Stimulated activated CD8-positive, alpha-beta memory T cell treated with anti-CD3 and anti-CD28 coated beads, Interleukin-15, amount 100 ng/mL, for 24 hours (primary cell): ENCODE measurements at places on chromosomes 1 and 21.

GRCh38 chr1:31880957-31881687 is 57.0 kb downstream of the PTP4A2 start:
- DNase-seq, result no peak

DNA sequence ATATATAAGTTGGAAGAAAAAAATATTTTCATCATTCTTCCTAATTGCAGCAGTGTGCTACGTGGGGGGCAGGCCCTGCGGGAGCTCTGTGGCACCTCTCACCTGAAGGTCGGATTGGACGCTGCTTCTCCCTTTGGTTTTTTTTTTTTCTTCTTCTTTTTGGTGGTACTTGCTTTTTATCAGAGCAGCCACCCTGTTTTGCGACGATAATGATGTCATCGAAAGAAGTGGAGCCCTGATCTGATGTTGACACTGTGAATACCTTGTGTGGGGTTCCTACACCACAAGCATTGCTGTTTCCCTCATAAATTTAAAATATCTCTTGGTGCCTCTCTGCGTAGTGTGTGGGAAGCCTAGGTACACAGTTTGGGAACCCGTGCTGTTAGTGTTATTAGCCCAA is 5.5 kb downstream of the TRAPPC10 start:
- no peak for DNase-seq

DNA sequence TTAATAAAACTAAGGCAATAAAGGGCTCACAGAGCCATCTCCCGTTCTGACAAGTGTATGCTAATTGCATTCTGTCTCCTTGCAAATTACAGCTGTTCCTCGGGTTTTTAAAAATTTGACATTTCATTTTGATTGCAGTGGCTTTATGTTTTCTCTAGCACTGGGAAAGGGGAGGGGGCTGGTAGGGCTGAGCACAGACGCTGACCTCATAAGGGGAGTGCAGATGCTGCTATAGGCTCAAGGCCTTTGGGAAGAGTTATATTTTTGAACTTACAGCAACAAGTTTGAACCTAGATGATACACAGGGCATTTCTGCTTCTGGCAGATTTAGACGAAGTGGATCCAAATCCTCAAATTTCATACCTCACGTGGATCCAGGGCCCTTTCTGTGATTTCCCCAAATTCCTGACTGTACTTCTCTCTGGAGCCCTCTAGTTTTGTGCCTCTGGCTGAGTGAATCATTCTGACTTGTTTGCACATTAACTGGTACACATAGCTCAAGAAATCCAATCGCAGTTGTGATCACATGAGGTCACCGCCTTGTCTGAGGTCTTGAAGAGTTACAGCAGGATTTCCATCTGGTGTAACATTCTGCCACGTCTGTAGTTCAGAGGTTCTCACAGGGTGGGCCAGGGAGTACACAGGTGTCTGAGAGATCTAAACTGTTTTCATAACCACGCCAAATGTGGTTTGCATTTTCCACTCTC is 230.3 kb downstream of the C1orf94 start:
- DNase-seq, result no peak

- no peak for DNase-seq
Observed at GRCh38 chr1:17565461-17566252, 26.2 kb downstream of the ARHGEF10L start.

DNA sequence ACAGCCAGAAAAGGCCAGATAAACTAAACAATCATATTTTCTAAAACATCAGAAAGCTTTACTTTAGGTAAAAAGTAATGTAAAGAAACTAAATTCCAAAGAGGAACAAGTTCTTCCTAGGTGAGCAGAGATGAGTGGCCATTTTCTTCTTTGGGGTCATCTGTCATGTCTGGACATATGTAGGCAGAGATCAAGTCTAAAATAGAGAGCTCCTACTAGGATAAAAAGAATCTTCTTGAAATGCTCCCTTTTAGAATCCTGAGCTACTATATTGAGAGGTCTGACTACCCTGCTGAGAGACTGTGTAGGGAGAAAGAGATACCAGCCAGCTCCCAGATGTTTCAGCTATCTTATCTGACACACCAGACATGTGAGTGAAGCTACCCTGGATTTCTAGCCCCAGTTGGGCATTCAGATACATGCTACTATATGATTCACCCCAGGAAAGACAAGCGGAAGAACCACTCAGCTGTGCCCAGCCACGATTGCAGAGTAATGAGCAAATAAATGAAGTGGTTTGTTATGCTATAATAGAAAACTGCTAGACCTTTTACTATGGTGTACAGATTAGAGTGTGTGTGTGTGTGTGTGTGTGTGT is 80.1 kb downstream of the TTLL7 start:
- no peak for DNase-seq

DNA sequence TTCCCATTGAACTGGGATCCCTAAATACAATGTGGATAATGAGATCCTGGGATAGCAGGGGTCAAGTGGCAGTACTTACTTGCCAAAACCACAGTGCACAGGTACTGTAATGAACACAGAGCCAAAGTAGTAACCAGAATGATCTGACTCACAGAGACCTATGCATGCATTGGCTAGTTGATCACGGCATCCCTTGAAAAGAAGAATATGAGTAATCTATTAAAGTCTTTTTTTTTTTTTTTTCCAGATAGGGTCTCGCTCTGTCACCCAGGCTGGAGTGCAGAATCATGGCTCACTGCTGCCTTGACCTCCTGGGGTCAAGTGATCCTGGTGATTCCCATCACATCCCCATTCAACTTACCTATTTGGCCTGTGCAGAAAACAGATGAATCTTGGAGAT is 29.4 kb upstream of the EIF4G3 start:
- DNase-seq, result no peak

DNA sequence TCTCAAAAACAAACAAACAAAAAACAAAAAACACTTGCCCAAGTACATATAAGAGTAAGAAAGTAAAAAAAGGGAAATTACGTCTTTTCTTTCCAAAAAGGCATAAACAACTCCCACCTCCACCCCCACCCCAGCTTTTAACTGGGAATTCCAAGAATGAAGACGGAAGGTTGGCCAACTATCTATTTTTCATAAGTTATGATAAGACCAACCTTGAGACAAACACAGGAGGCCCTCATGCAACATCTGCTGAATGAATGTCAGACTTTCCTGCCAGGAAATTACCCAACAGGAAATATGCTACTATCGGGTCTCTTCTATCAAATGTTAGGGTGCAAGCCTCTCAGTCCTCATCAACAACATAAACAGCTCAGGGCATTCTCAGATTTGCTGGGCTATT is 1.9 kb downstream of the BSDC1 start:
- DNase-seq, result no peak

GRCh38 chr1:162405800-162406199 is 6.1 kb downstream of the SH2D1B start:
- no peak for DNase-seq

- no peak for DNase-seq
Observed at GRCh38 chr1:31507676-31508530, 68.4 kb upstream of the TINAGL1 start.

DNA sequence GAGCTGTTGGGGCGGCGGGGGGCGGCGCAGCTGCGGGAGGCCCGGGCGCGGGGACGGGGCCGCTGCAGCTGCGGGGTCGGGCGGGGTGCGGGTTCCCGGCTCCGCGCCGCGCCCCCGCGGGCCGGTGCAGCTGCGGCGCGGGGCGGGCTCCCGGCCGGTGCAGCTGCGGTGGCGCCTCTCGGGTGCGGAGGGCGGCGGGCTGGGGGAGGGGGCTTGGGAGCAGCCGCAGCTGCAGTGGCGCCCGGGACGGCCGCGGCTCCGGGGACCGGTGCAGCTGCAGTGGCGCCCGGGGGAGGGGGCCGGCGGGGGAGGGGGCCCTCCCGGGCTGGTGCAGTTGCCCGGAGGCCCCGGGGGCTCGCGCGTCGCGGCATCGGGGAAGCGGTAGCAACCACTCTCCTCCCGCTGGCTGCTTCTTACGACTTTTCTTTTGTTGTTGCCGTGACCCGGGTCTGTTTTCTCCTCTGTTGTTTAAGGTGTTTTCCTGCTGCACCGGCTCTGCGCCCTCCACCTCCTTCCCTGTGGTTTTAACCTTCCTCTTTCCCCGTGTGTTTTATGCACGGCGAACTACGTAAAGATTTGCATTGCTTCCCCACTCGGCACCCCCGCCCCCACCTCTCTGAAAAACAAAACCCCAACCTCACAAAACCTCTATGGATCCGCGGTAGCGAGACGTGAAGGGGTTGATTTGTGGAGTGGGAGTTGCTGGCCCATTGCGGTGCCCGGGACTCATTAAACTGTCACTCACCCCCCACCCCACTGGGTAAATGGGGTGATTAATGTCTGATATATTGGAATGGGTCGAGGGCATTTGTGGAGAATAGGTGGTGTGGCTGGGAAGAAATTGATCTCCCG is 1.7 kb upstream of the ZBTB18 start:
- DNase-seq, result no peak

DNA sequence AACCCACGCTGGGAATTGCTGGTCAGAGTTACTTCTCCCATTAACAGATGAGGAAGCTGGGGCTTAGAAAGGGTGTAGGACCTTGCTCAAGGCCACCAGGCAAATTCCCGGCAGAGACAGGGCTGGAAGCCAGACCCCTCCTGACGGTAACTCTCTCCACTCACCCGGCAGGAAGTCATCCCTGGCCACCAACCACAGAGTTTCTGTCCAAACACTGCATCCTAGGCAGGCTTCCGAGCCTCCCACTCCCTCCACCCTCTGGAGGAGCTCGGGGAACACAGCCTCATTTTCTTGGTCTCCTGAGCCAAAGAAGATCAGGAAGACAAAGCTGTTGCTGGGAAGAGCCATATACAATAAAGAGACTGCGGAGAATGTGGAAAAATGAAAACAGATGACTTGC is 25.0 kb upstream of the ZNF436 start:
- DNase-seq, result no peak

DNA sequence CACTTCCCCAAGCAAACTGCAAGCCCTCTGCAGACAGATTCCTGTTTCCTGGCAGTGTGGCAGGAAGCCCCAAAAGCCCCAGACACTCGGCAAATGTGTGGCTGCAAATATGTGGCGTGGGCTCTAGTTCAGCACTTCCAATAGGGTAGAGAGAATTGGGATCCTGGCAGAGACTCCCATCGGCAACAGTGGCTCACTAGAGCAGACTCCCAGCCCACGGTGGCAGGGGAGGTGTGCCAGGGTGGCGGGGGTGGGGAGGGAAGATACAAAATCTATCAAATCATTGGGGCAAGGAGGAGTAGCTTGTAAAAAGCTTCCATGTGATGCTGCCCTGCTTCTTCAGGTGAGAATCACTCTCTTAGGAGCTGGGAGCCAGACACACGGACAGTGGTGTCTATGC is 25.9 kb downstream of the COL16A1 start:
- DNase-seq, result no peak

GRCh38 chr1:244431166-244431565 is 20.5 kb downstream of the ADSS2 start:
- DNase-seq, result no peak

GRCh38 chr1:62991152-62991551 is 207.2 kb downstream of the ATG4C start:
- DNase-seq, result no peak

- DNase-seq, result no peak
Observed at GRCh38 chr1:111511370-111511769, 7.9 kb upstream of the ADORA3 start.

DNA sequence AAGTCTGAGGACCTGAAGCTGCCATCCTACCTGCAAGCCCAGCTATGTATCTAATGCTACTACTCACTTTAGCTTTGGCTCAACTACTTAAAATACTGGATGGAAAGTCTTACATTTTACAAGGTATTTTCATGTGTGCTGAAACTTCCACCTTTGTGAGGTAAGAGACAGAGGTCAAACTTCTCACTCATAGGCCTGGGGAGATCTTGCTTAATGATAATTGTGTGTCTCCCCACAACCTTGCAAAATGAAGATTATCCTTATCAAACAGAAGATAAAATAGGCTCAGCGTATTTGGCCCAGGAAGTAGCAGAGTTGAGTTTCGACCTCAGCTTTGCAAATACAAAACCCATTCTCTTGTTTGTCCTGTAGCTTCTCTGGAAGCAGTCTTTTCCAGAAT is 63.7 kb downstream of the CENPF start:
- no peak for DNase-seq

DNA sequence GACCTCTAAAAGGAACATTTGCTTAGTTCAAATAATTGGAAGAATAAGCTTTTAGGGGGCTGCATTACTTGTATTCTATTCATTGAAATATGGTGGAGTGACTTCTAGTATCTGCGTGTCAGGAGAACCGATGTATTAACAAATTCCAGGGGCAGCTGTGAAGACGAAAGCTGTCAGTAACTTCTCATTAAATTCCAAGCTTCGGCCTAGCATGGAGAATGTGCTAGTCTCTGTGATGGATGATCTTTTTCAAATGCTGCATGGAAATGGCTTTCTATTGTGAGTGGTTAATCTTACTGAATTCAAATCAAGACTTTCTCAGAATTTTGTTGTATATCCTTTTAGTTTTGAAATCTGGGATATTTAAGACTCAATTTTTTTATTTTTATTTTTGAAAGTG is 429.9 kb downstream of the ADGRL2 start:
- DNase-seq, result no peak

- DNase-seq, result peak; percentile 81
Observed at GRCh38 chr1:221741703-221742554, at the start of gene DUSP10. DUSP10 (minus strand) TSS chr1:221742089; CDS start chr1:221739744, 2,345 bp downstream.
